T-cell (primary cell): ENCODE measurements at places on chromosomes 13 and 19.

DNA sequence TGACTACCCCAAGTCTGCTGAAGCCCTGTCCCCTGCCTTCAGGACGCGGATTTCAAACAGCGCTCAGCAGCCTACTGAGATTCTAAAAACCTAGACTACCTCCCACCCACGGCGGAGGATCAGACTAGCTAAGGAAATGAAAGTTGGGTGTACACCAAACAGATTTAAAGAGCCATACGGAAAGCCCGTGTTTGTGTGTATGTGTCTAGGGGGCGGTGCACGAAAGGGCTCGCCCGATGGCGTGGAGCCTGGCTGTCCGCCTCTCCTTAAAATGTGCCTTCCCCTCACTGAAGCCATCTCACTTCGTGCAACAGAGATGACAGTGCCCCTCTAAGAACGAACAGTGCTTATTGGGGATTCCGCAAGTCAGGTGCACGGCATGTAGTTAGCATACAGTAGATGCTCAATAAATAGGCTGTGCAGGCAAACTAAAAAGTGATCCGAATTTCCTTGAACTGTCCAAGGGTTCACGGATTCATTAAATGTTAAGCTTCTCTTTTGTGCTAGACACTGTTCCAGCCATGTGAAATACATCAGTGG, 639 bp downstream of the LENG1 start:
- DNase-seq, result no peak

DNA sequence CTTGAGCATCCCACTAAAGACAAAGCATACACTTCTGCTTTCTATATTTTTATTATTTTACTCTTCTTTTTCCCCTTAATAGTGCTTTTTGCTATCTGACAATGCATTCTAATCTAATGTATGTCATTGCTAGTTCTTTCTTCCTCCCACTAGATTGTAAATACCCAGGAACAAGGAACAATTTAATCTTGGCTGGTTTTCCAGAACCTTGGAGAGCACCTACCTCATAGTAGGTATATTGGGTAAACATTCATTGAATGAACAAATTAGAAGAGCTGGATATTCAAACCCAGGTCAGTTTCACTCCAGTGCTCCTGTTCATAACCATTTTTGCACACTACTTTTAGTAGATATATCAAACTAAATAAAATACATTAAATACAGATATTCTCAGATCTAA, 1617.6 kb upstream of the SLC10A2 start:
- no peak for DNase-seq

DNA sequence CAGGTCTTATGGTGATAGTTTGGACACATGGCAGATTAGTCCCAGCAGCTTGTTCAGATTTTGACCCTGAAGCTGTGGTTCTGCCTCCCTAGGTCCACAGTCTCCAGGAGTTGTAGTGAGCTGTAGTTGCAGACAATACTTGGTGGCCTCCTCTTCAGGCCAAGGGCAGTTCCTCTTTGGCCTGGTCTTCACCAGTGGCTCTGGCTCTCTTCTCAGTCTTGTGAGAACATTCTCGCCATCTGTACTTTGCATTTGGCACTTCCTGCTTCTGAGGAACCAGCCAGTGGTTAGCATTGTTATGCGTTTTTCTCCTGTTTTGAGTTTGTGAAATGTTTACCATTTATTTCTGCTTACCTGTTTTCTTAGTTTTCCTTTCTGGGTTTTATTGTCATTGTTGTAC, 40.7 kb downstream of the PCCA start:
- peak; percentile 1 for DNase-seq

GRCh38 chr13:80050252-80050651, 290.7 kb downstream of the SPRY2 start:
- DNase-seq, result no peak

DNA sequence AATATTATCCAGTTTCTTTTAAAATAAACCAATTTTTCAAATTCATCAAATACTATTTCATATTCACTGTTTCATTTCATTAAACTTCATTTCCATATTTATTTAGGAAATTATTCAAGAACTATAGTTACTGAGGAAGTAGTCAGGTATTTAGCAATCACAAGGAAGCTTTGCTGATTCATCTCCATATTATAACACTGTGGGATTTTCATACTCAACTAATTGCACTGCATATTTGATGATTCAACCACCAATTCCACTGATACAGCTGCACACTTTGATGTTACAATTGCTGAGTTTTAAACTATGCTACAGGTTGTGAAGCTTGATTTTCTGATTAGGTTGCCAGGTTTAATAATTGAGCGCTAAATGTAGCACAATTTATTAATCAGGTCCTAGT, 556.8 kb upstream of the SLITRK1 start:
- no peak for DNase-seq

DNA sequence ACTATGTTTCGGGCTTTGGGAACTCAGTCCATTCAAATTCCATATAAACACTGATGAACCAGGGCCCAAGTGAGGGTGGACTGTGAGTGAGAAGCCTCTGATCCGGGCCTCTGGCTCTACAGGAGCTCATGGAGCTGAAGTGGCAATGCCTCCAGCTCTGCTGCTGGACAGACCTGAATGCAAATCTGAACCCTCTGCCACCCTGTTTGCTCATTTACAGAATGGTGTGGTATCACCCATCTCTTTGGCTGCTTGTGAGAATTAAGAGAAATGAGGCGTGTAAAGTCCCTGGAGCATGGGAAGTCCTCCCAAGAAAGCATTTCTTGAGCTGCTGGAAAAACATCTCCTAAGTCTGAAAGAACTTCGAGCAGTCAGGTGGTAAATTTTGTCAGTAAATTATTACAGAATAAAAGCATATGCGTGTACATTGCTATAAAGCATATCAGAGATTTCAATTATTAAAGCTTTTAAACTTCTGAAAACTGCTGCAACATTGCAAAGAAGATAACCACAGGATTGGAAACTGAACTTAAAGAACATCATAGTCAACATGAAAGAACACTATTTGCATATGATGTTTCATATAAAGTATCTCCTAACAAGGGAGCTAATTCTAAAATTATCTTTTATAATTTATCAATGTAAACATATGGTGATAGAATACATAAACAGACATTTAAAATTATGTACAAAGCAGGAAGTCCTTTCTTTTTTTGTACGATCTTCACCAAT, 369.0 kb downstream of the UQCRFS1 start:
- no peak for DNase-seq

GRCh38 chr19:51127755-51128154, 3.0 kb downstream of the SIGLEC9 start:
- DNase-seq, result no peak

DNA sequence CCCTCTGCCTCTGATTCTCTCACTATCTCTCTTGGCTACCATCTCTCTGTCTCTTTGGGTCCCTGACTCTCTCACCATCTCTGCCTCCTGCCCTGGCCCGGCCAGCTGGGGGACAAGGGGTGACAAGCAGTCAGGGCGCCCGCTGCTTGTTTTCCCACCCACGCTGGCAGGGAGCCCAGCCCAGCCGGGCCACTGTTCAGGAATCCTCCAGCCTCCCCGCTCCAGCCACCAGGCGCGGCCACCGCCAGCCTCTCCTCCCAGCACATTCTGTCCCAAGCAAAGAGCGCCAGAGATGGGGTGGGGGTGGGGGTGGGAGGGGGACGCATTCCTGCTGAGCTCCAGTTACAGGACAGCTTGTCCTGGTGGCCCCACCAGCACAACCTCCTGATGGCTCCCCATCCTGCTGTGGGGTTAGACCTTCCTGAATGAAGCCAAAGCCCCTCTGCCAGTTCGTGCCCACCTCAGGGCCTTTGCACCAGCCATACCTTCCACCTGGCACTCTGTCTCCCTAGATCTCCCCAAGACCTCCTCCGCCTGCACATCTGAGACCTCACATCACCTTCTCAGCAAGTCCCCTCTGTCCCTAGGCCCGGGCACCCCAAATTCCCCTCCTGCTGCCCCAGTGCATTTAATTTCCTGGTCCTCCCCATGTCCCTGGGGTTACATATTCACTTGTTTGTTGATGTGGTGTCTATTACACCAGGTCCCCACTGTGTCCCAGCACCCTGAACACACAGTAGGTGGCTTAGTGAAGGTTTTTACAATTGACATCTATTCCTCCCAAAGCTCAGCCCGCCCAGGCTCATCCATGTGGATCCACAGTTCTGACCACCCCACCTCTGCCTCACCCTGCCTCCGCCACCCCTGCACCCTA, 12.5 kb downstream of the ARRDC2 start:
- no peak for DNase-seq

- no peak for DNase-seq
These were observed 21.4 kb downstream of the ACOD1 start for GRCh38 chr13:76969488-76970365.

- no peak for DNase-seq
These were observed 132.5 kb downstream of the ZNF675 start for GRCh38 chr19:23554548-23554947.

DNA sequence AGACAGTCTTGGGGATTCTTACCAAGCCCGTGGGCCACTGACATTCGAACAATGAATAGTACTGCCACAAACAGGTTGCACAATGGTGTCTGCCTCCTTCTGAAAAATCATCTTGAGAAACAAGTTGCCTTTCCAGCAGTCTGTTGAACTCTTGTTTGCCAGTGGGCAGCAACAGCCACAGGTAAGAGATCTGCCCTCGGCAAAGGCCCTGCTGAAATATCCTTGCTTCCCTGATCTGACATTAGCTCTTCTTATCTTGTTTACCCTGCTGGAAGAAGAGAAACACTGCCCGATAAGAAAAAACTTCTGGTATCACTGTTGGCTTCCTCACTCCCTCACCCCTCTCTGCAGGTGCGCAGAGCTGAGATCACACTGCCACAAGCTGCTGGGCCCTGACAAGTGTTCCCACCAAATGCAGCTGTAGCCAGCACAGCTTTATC, 2.0 kb downstream of the DOCK9 start:
- DNase-seq, result no peak

- DNase-seq, result no peak
These were observed 2532.4 kb upstream of the PCDH20 start for GRCh38 chr13:63948045-63948444.

- DNase-seq, result peak; percentile 45
These were observed 21.1 kb upstream of the ZNF766 start for GRCh38 chr19:52248241-52248640.

DNA sequence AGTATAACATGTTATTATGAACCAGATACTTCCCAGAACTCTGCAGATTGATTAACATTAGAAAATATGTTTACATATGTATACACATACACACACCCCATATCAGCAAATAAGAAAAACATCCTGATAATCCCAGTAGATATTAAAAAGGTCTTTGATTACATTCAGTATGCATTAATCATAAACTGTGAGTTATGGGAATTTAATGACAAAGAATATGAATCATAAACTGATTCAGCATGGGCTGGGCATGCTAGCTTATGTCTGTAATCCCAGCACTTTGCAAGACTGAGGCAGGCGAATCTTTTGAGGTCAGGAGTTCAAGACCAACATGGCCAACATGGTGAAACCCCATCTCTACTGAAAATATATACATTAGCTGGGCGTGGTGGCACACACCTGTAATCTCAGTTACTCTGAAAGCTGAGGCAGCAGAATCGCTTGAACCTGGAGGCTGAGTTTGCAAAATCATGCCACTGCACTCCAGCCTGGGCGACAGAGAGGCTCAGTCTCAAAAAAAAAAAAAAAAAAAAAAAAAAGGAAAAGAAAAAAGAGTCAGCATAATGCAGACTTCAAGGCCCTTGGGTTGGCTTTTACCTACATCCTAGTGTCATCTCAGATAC, 581.9 kb upstream of the PRR20A start:
- DNase-seq, result no peak

- DNase-seq, result no peak
These were observed 55.4 kb upstream of the USE1 start for GRCh38 chr19:17159466-17160393.

- no peak for DNase-seq
These were observed 848 bp upstream of the CEBPA start for GRCh38 chr19:33302974-33303790.

- DNase-seq, result no peak
These were observed 53.9 kb upstream of the ZNF536 start for GRCh38 chr19:30318261-30318660.

DNA sequence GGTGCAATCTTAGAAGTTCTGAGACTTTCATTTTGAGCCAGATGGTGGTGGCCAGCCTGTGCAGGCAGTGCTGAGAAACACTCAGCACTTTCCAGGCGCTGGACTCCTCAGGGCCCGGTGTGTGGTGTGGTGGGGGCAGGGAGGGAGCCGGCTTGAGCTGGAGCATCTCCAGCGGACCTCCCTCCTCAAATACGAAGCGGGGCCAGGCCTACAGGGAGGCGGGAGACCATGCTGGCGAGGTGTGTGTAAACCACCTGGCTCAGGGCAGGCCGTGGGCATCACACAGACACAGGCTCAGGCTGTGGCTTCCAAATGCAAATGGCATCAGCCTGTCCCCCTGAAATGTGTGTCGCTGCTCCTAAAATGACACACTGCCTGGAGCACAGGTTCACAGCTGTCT, 33.3 kb upstream of the RANBP3 start:
- DNase-seq, result no peak

DNA sequence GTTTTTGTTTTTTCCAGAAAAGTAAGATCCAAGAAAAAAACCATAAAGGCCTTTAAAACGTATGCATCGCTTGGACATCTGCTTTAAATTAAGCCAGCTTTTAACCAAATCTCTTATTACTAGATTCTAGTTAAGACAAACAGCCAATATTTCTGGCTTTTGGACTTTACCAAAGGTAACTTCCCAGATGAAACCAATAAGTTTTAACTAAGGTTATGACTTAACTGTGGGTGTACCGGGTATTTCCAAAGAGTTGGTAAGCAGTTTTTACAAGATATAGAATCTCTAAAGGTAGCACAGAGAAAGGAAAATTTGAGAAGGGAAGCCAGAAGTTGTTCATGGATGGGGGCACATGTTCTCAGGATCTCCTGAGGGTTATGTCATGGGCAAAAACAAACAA, 34.0 kb downstream of the CEACAM1 start:
- DNase-seq, result no peak

- no peak for DNase-seq
These were observed 581.5 kb downstream of the FGF9 start for GRCh38 chr13:22252281-22252830.

DNA sequence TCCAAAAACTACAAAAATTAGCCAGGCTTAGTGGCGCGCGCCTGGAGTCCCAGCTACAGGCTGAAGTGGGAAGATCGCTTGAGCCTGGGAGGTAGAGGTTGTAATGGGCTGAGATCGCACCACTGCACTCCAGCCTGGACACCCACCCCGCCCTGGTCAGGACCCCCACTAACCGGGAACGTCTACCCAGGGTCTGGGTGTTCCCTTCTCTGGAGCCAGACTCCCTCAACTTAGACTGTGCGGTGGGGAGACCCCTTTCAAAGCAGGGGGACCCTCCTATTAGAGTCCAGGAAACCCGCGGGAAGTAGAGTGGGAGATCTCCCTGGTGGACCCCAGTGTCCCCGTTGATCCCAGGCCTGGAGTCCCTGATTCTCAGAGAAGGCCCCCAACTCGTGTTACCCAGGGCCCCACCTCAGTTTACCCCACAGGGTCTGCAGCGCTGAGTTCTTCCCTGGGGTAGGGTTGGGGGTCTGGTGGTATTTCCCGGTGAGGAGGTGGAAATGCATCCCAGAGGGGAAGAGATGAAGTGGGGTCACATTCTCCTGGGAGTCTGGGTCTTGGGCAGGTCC, 6.1 kb upstream of the ARRDC2 start:
- no peak for DNase-seq

DNA sequence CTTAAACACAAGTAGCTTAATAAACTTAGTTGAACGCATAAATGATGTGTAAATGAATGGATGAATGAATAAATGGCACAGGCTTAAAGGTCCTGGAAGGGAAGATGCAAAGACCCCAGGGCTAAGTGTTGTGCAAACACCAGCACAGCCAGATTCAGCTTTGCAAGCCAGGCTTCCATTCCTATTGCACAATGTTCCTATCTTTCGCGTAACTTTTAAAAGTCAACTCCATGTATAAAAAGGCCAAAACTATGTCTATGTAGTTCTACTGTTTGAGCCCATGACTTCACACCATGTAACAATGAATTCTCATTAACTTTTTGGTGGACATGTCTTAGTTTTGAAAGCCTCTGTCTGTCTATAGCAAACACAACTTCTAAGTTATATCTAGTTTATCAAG, 226.0 kb downstream of the NALCN start:
- DNase-seq, result no peak
